Activated naive CD8-positive, alpha-beta T cell treated with anti-CD3 and anti-CD28 coated beads, Interleukin-2, amount 50 U/mL, for 16 hours (primary cell): ENCODE measurements at places on chromosomes 13 and 19.

- no peak for DNase-seq
Observed at GRCh38 chr13:88107570-88107969, 436.4 kb downstream of the SLITRK5 start.

DNA sequence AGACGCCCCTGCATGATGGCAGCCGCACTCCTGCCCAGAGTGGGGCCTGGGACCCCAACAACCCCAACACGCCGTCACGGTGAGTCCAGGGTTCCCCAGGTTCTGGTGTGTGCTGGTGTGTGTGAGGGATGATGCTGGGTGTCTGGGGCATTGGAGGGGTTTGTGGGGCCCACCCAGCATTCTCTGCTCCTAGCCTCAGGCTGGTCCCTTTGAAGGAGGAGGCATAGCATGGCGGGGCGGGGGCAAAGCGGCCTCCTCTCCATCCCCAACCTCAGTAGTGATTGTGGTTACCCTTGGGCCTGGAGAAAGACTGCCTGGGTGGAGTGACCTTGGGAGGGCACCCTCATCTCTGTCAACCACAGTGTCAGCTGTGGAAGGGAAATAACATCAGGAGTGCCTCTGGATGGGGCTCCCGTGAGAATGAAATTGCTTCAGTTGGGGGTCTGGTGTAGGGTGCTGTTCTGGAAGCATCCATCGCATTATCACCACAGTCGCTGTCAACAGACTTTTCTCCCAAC lies 7.1 kb upstream of the TIMM50 start:
- DNase-seq = no peak

DNA sequence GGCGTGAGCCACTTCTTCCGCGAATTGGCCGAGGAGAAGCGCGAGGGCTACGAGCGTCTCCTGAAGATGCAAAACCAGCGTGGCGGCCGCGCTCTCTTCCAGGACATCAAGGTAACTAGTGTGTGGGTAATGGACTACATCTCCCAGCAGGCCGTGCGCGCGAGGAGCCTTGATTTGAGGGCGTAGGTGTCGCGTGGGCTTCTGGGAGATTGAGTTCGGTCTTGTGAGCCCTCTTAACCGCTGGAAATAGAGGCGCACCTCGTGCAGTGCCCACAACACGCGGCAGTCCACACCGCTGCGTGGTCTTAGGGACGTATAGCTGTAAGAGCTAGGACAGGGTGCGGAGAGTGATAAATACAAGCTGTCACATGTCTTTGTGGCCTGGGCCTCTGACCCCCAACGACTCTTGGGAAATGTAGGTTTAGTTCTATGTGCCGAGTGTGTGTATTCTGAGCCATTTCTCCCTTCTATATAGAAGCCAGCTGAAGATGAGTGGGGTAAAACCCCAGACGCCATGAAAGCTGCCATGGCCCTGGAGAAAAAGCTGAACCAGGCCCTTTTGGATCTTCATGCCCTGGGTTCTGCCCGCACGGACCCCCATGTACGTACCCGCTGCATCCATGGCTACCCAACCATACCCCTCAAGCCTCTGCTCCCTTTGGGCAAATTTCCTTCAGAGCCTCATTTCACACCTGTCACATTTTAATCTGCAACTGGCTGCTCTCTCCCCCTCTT lies 864 bp downstream of the FTL start:
- peak; percentile 76 for DNase-seq

DNA sequence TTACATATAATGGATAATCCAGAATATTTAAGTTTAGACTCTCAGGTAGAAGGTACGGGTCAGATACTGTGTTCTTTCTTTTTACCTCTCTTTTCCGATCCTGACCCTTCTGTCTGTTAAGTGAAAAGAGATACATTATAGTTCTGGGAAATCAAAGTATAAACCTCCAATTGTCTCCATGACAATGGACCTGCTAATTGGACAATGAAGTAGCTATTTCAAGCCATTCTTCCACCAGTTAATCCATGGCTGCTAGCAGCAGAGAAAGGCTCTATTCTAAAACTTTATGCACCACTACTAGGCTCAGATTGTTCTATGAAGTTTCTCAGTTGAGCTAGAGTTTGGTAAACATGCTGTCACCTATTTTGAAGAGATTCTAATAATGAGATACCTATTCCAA lies 8.3 kb upstream of the NBEA start:
- DNase-seq = no peak
